Esophagus mucosa (tissue), 1 donor: ENCODE measurements at places on chromosomes 2 and 18.

DNA sequence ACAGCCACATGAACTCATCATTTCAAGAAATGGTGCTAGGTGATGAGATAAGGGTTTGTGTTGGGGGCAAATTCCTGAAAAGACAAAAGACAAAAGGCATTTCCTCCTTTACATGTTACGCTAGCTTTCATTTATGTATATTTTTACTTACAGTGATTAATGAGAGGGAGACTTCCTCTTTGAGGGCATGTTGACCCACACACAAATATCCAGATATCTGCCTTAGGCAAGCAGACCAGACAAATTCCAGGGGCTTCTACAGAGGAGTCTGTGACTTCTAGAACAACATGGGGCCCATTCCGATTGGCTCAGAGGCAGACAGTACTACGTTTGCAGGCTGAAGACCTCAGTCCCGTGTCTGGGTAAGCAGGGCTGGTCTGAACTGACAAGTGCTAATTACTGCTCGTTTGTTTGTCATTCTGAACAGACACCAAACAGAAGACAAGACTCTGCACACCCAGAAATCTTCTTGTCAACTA is 74.8 kb upstream of the ST6GAL2 start:
- ATAC-seq, result no peak

DNA sequence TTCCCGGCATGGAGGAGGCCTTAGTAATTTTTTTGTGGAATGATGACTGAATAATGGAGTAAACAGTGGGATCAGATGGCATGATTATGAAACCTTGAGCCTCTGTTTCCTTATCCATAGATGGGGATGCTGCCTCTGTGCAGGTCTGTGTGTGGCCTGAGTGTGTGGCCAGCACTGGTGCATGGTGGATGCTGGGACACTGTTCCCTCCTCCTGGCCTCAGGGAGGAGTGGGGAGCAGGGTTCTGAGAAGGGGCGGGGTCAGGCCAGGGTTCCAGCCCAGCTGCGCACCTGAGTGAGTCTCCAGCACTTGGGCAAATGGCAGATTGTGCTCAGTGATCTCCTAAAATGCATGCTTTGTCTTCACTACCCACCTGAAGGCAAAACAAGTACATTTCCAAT is 66.4 kb downstream of the DCDC2C start:
- ATAC-seq, result no peak

GRCh38 chr2:177036747-177037146 is 175.8 kb upstream of the HNRNPA3 start:
- ATAC-seq, result no peak

DNA sequence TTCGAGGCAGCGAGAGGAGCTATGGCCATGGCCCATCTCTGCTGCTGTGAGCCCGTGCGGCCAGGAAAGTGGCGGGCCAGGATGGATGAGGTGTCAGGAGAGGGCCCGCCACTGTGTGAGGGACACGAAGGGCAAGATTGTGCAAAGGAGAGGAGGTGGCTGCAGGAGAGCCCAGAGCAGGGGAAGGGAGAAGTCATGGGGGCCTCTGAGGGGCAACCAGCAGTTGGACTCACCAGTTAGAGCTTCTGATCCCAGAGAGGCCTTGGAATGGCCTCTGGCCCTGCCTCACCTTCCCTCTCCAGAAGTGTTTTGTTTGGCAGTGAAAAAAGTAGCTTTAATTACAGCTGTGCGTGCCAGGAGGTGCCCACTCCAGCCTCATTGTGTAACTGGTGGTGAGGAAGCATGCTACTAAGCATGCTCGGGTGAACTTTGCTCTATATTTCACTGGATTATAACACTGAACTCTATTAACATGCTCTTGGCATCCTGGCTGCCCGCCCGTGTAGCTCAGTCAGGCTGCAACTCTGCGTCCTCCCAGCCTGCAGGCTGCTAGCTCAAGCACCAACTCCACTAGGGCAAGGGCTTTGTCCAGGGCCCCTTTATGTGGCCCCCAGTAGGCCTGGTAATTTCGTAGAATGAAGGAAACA is 34.2 kb downstream of the IMPA2 start:
- peak; percentile 85 for ATAC-seq

DNA sequence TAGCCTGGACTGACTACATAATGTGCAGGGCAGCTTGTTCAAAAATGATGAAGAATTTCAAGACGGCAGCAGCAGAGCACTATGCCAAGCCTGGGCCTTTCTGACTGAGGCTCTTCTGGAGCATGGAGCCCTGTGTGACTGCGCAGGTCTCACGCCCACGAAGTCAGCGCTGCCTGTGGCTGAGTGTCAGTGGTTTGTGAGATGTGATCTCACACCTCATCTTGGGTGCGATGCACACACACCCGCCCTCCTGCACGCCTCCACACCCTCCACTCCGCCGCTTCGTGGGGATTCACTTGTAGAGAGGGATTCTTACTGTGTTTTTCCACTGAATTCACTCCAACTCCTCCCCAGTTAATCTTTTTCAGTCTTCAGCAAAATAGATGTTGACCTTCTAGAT is 103.9 kb downstream of the VIT start:
- ATAC-seq, result no peak

GRCh38 chr2:10990561-10991111 is 78.9 kb downstream of the KCNF1 start:
- ATAC-seq, result no peak

DNA sequence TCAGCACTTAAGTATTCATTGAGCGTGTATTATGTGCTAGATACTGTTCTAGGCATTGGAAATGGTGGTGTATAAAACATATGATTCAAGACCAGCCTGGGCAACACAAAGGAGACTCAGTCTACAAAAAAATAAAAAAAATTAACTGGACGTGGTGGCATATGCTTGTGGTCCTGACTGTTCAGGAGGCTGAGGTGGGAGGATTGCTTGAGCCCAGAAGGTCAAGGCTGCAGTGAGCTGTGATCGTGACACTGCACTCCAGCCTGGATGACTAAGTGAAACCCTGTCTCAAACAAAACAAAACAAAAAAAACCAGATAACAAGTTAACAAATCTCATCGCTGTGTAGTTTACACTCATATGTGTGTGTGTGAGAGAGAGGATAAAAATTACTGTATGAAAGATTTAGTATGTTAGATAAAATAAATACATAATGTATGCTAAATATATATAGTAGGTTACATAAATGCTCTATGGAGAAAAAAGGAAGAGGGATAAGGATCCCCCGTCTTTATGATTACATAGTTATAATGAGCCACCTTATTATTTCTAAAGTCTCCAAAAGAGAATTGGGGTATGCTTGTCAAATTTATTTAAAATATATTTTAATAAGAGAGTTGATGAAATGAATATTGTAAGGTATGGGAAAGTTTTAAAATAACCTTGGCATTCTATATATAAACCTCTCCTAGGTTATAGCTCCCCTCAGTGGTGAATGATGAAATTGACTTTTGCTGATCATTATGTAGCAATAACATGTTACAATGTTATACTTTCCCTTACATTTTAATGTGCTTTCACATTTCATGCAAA is 69.2 kb downstream of the EHBP1 start:
- peak; percentile 85 for ATAC-seq
